Stimulated activated CD8-positive, alpha-beta memory T cell treated with anti-CD3 and anti-CD28 coated beads, Interleukin-7, amount 100 ng/mL, for 4 hours (primary cell): ENCODE measurements at places on chromosomes 3 and 15.

- no peak for DNase-seq
Measured at GRCh38 chr3:70744536-70744935, 432.1 kb upstream of the MDFIC2 start.

- no peak for DNase-seq
Measured at GRCh38 chr15:75731248-75732151, 18.9 kb upstream of the CSPG4 start.

GRCh38 chr15:69712991-69713390 lies 260.4 kb downstream of the RPLP1 start:
- DNase-seq: no peak

DNA sequence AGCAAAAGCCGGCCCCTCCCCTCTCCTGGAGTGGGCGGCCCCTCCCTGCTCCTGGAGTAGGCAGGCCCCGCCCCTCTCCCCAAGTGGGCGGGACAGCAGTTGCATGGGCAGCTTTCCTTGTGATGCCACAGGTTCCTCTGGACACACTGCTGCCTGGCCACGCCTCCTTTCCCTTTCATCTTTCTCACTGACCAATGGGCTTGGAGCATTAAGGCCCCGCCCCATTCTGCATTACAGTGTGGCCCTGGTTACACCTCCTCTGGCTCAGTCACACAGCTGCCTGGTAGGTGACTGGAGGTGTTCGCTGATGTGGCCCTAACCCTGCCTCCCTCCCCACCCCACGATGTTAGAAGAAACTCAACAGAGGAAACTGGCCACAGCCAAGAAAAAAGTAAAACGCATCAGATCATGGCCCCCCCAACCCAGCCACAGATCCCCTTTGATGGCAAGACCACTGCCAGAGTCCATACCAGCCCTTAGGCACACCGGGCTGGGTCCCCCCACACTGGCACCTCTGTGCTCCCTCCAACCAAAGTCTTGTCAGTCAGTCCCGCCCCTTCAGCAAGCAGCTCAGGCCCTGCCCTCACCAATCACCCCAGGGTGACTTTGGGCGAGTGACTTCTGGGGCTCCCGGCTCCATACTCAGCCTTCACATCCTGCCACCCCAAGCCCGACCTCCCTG lies 84.3 kb downstream of the ADAMTS7 start:
- DNase-seq: no peak

- no peak for DNase-seq
Measured at GRCh38 chr3:143563786-143564185, 284.5 kb downstream of the SLC9A9 start.

DNA sequence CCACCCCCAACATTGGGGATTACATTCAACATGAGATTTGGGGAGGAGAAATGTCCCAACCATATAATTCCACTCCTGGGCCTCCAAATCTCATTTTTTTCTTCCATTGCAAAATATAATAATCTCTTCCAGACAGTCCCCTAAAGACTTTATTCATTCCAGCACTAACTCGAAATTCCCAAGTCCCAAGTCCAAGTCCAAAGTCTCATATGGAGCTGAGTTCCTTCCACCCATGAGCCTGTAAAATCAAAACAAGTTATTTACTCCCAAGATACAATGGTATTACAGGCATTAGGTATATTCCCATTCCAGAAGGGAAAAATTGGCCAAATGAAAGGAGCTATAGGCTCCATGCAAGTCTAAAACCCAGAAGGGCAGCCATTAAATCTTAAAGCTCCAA lies 56.7 kb downstream of the P2RY1 start:
- DNase-seq: no peak

GRCh38 chr3:164476631-164477030 lies 601.7 kb downstream of the SI start:
- DNase-seq: no peak

DNA sequence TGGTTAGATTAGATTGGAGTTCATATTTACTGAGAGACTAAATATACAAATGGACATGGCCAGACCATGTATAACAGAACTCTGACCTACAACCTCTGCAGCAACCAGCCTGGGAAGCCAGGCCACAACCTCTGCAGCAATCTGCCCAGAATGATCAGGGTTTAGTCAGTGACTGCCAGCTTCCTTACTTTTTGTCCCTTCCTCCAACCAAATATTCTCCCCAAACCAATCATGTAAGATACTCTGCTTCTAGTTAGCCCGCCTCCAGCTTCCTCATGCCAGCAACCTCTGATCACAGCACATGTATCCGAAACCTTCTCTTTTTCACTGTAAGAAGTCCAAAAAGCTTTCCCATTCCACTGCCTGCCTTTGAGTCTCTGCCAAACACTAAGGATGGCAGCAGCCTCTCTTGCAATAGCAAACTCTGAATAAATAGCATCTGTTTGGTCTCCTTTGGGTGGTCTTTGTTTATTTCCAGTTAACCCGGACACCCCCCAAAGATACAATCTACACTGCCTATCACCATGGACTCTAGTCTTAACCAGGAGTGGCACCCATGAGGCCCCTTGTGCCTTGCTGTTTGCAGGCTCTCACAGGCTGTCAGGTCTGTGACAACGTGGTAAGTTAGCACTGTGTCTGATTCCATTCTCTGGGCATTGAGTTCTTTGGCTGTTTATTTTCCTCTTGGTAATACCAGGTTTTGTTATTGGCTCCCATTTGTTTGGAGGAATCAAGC lies 102.2 kb downstream of the ERC2 start:
- no peak for DNase-seq

GRCh38 chr3:137062250-137062649 lies 104.5 kb downstream of the IL20RB start:
- no peak for DNase-seq

- no peak for DNase-seq
Measured at GRCh38 chr3:149990423-149990948, 19.8 kb upstream of the PFN2 start.

DNA sequence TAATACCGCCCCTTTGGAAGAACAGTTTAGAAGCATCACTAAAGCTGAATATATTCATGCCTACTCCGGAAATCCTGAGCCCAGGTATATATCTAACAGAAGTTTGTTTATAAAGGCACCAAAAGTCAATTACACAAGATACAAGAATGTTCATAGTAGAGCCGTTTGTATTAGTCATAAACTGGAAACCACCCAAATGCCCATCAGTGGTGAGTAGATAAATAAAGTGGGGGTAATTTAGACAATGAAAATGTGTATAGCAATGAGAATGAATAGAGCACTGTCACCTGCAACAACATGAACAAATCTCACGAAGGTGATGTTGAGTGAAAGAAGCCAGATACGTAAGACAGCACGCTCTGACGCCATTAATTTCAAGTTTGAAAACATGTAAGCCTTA lies 68.3 kb upstream of the GLCE start:
- no peak for DNase-seq

DNA sequence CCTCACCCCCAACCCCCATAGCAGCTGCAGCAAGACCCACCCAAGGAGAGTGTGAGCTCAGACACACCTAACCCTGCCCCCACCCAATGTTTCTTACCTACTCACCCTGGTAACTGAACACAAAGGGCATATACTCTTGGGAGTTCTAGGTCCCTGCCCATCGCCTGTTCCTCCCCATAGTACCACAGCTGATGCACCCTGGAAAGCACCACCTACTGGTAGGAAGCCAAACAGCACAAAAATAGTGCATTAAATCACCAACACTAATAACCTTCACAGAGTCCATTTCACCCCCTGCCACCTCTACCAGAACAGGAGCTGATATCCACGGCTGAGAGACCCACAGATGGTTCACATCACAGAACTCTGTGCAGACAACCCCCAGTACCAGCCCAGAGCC lies 245.2 kb downstream of the EFHB start:
- no peak for DNase-seq

DNA sequence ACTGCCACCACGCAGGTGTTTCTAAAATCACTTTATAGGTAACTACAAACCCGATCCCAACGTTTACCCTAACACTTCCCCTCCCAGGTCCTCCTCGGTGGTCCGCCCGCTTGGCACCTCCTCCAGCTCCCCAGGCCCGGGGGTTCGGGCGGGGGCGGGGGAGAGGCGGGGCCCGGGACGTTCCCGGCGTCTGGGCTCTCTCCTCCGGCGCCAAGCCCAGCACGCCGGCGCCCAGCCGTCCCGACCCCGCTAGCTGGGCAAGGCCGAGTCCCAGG lies 562 bp downstream of the CGGBP1 start:
- peak; percentile 26 for DNase-seq

GRCh38 chr3:61780016-61780415 lies 218.6 kb downstream of the PTPRG start:
- no peak for DNase-seq

DNA sequence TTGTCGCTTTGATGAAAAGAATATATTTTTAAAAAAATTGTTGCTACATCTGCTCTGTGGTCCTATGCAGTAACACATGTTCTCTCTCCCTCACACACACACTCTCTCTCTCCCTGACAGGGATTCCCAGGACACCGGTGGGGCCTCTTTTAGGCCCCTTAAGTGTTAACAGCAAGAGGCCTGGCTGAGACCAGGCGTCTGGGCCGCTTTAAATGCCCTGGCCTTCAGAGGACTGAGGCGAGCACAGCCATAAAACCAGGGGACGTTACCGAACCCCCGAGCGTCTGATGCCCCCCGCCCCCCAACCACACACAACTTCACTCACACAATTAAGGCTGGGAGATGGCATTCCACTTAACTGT lies 1.7 kb downstream of the BNC1 start:
- no peak for DNase-seq

DNA sequence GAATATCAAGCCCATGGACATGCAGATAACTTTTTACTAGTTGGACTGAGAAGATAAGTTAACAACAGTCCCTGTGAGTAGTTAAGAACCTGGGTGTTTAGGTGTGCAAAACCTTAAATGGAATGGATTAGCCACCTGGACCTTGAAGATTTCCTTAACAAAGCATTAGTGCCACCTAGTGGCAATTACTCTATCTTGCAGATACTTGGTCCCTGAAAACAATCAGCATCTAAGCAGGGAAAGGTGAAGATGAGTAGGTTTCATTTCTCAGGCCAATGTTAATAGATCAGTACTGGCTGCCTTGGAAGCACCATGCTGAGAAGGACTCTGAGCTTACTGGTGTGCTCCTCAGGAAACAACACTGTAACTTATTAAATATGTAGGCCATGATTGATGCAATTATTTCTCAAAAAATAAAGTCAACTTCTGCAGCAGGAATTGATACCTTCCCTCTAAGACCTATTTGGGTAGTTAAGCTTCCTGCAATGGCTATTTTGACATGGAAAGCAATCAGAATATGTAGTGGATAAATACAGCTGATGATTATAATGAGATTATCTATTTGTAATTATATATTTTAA lies 329.4 kb downstream of the TBC1D5 start:
- no peak for DNase-seq

DNA sequence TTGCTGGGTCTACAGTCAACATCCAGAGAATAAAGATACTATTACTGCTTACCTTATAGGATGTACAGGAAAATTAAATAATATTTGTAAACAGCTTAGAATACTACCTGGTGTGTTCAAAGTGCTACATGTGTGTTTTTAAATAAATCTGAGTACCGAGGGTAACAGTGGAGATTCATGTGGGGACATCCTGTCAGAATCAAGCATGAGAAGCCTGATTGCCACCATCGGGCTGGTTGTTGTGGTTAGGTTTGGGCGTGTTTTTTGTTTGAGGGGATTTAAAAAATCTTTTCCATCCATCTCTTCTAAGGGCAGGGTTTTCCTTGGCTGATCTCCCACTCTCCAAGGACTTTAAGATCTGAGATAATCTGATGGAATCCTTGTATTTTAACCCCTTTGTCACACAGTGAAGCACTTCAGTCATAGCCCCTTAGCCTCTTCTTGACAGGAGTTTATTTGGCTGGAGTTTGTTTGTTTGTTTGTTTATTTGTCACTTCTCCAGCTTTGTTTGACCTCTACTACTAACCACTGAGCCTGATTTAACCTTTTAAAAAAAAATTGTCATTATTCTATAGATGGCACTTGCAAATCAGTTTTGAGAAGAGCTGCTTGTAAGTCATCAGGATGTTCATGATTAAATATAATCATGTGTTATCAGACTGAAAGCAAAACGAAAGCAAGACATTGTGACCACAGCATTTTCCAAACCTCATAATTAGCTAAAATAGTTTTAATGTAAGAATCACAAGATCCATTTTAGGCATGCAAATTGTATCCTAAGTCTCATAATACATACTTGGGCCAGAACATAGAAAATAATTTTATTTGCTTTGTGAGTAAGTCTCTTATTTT lies 72.8 kb upstream of the RARB start:
- no peak for DNase-seq

- DNase-seq: no peak
Measured at GRCh38 chr15:34999906-35000305, 11.8 kb upstream of the ZNF770 start.

DNA sequence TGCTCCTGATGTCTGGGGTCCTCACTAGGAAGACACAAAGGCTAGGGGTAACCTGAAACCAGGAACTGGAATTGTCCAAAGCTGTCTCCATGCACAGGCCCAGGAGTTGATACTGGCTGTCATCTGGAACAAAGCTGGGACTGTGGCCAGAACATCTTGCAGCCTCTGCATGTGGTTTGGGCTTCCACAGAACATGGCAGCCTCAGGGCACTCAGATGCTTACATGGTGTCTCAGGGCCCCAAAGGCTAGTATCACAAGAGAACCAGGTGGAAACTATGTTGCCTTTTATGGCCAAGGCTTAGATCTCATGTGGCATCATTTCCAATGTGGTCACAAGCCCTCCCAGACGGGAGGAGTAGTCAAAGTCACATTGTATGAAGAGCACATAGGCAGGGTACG lies 335.2 kb upstream of the TRIM42 start:
- DNase-seq: no peak

DNA sequence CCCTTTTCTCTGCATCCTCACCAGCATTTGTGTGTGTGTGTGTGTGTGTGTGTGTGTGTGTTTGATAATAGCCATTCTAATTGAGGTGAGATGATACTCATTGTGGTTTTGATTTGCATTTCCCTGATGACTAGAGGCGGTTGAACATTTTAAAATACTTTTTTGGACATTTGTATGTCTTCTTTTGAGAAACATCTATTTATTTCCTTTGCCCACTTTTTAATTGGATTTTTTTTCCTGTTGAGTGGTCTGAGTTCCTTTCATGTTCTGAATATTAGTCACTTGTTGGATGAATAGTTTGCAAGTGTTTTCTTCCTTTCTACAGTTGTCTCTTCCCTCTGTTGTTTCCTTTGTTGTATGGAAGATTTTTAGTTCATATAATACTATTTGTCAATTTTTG lies 54.3 kb upstream of the THSD4 start:
- no peak for DNase-seq

- DNase-seq: no peak
Measured at GRCh38 chr3:126990024-126990700, 7.2 kb downstream of the PLXNA1 start.

DNA sequence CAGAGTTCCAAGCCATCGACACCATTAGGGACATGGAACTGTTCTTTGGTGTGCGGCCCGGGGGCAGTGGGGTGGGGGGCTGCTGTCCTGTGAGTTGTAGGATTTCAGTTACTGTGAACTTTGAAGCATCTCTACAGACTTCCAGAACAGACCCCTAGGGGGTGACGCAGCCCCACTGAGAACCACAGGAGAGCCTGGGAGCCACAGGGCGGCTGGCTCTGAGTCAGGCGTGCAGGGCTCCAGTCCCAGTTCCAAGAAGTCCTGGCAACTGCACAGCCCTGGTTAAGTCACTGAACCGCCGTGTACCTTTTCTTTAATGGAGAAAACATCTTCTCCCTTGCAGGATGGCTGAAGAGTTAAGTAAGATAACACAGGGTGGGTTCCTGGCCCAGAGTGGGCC lies 23.5 kb upstream of the LRTM1 start:
- DNase-seq: no peak

GRCh38 chr3:99536555-99537314 lies 101.7 kb upstream of the COL8A1 start:
- no peak for DNase-seq

GRCh38 chr15:59377924-59378323 lies 5.3 kb upstream of the MYO1E start:
- no peak for DNase-seq

- DNase-seq: no peak
Measured at GRCh38 chr15:62874064-62874463, 168.5 kb upstream of the TPM1 start.
